ENCODE measurements at places on chromosomes 13 and 19. TPM values are rescaled to one million over a fixed set of nuclear protein-coding genes. Genes with fewer than 3 reads are reported as not detected.

DNA sequence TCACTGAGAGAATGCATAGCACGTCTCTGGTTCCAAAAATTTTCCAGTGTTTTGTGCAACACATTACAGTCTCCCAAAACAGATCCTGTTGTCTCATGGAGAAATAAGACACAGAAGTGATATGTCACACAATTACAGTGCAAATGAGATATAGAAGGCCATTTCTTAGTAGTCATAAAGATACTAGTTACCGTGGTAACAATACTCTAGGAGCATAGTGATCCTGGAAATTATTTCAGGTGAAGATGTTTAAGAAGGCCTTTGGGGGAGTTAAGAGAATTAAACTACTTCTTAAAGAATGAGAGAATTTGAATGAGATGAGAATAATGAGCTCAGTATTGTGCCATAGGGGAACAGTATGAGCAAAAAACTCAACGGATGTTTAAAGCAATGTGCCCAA, 628.0 kb upstream of the MIR17HG start:
- no peak for DNase-seq

GRCh38 chr13:94858856-94859255, 146.5 kb upstream of the SOX21 start:
- no peak for DNase-seq

DNA sequence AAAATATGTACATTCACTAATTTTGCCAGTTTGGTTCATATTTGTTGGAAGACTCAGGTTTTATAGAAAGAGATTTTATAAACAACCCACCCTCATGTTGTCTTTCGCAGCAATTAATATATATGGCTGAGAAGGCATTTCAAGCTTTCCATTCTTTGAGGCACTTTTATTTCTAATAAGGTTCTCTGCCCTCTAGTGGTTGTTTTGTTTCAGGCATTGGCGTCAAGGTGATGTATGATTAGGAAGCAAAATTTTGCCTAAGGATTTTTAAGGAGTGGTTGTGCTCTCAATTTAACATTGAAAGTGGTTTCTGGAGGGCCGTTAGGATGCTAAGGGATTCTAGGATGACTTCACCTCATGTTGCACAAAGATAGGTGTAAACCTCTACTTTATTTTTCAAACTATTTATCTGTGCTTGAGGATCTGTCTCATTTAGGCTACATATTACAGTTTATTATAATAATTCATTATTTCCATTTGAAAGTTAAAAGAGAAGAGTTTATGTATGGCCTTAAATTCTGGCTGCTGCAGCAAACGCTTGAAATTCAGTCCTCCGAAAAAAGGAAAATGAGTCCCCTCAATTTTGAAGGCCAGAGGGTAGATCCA, 35.9 kb downstream of the OXGR1 start:
- DNase-seq = no peak

- no peak for DNase-seq
These were observed 424.4 kb downstream of the FGF14 start for GRCh38 chr13:101977475-101977874.

GRCh38 chr19:46733690-46734292, 12.1 kb upstream of the FKRP start:
- DNase-seq = no peak

GRCh38 chr13:99996381-99996973, 14.9 kb downstream of the ZIC2 start:
- DNase-seq = no peak

- no peak for DNase-seq
These were observed 51.5 kb downstream of the INSR start for GRCh38 chr19:7242601-7243258.

GRCh38 chr13:50448535-50448998, 394.9 kb downstream of the DLEU7 start:
- no peak for DNase-seq

Gene ZNF491
- 0.12 TPM for total RNA-seq

Gene TNPO2
- 153 TPM for total RNA-seq
